ENCODE measurements at places on chromosomes 5 and 9. TPM values are rescaled to one million over a fixed set of nuclear protein-coding genes. Genes with fewer than 3 reads are reported as not detected.

The SLC46A2 gene
- not detected for total RNA-seq

The SHISAL2B gene
- not detected for total RNA-seq

The PCDH12 gene
- total RNA-seq: not detected

The F2RL1 gene
- 281 TPM for total RNA-seq

The WDR31 gene
- 0.88 TPM for total RNA-seq

The ASB6 gene
- total RNA-seq: 26.2 TPM

The SH3TC2 gene
- total RNA-seq: 0.59 TPM

The EIF4EBP3 gene
- 3.6 TPM for total RNA-seq

The ZSWIM6 gene
- total RNA-seq: 5.7 TPM

The SPINK4 gene
- not detected for total RNA-seq

The SLC6A19 gene
- total RNA-seq: not detected

The PRRX2 gene
- total RNA-seq: 8.8 TPM

The ZNF618 gene
- total RNA-seq: 10.5 TPM

The TRIM36 gene
- 1.8 TPM for total RNA-seq

The ENTPD8 gene
- total RNA-seq: 0.31 TPM

The C7 gene
- not detected for total RNA-seq

The ALDH1B1 gene
- 62.1 TPM for total RNA-seq

The FRMPD1 gene
- 0.05 TPM for total RNA-seq

The TUSC1 gene
- total RNA-seq: 8.7 TPM

The SYNPO gene
- total RNA-seq: 28.6 TPM

The SPINK7 gene
- total RNA-seq: not detected

The TLE1 gene
- 87.5 TPM for total RNA-seq

The ADAMTS13 gene
- 0.45 TPM for total RNA-seq

Data from A549 treated with RU486 at 1 μM for 4 hours (cell line).